ENCODE measurements at places on chromosomes 2 and 18. TPM values are rescaled to one million over a fixed set of nuclear protein-coding genes. Genes with fewer than 3 reads are reported as not detected.

Gene REG1B
- polyA plus RNA-seq: 1.5 TPM

Gene DOK6
- 4.6 TPM for polyA plus RNA-seq

DNA sequence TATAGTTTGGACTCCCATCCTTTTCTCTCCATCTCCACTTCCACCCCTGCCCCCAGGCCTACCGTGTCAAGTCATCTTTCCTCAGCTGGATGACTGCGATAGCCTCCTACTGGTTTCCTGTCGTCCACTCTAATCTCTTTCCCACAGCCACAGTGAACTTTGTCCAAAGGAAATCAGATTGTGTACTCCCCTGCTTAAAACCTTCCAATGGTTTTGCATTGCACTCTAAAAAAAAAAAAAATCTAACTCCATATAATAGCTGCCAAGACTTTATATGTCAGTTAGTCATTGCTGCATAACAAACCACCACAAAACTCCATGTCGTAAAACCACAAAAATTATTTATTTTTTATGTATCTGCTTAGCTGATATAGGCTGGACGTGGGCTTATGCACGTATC is 160.2 kb upstream of the CCDC68 start:
- DNase-seq: no peak

GRCh38 chr2:233289648-233290047 is 18.0 kb upstream of the SAG start:
- DNase-seq: no peak

GRCh38 chr2:201704536-201704935 is 6.1 kb upstream of the MPP4 start:
- DNase-seq: no peak

Gene CD226
- polyA plus RNA-seq: 0.28 TPM

GRCh38 chr2:211986313-211986712 is 552.3 kb downstream of the ERBB4 start:
- DNase-seq: no peak

GRCh38 chr2:190615555-190616200 is 33.2 kb upstream of the NAB1 start:
- no peak for DNase-seq

Gene PID1
- 2.1 TPM for polyA plus RNA-seq

DNA sequence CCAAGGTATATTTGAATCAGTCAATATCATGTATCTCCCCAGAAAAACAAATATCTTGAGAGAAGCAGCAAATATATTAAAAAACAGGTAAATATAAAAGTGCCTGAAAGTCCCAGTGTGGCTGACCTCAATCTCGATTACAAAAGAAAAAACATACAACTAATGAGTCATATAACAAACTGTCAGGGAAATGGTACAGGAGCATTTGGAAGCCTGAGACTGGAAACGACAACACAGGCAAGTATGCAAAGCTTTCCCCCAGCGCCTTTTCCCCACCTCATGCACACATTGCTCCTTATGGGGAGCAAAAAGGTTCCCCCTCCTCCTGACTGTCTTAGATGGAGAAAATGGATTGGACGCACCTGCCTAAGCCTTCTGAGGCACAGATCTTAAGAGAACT is 230.7 kb downstream of the TMX3 start:
- DNase-seq: no peak

Gene SCN1A
- not detected for polyA plus RNA-seq

- no peak for DNase-seq
Measured at GRCh38 chr18:76275727-76276313, 219.2 kb downstream of the ZNF516 start.
